Stimulated activated naive CD8-positive, alpha-beta T cell treated with anti-CD3 and anti-CD28 coated beads, Interleukin-15, amount 100 ng/mL, for 72 hours (primary cell): ENCODE measurements at places on chromosomes 12 and 14.

GRCh38 chr14:25518364-25518763 is 468.4 kb upstream of the STXBP6 start:
- DNase-seq, result no peak

DNA sequence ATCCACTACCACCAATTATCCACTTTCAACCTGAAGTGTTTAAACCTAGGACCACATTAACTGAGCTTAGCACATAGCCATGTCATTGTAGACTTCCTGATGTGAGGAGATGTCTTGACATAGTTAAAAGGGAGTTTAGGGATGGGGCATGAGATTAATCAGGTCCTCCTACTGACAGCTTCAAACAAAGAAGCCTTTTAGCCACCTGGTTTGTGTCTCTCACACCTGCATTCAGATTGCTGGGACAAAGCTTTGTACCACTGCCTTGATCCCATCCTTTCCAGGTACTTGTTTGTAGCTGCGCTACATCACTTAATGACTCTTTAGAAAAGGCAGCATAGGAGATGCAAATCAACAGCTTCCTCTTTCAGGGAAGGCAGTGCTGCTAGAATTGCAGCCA is 340.7 kb upstream of the DDHD1 start:
- no peak for DNase-seq

DNA sequence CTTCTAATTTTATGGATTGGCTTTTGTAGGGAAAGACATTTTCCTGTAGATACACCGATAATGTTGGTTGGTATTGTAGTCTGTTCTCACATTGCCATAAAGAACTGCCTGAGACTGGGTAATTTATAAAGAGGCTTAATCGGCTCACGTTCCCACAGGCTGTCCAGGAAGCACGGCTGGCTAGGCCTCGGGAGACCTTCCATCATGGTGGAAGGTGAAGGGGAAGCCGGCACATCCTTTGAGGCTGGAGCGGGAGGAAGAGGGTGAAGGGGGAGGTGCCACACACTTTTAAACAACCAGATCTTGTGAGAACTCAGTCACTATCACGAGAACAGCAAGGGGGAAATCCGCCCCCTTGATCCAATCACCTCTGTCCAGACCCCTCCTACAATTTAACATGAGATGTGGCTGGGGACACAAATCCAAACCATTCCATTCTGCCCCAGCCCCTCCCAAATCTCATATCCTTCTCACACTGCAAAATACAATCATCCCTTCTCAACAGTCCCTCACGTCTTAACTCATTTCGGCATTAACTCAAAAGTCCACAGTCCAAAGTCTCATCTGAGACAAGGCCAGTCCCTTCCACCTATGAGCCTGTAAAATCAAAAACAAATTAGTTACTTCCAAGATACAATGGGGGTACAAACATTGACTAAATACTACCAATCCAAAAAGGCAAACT is 66.7 kb upstream of the EIF5 start:
- DNase-seq, result no peak

GRCh38 chr12:117580718-117581062 is 219.3 kb upstream of the NOS1 start:
- DNase-seq, result no peak

DNA sequence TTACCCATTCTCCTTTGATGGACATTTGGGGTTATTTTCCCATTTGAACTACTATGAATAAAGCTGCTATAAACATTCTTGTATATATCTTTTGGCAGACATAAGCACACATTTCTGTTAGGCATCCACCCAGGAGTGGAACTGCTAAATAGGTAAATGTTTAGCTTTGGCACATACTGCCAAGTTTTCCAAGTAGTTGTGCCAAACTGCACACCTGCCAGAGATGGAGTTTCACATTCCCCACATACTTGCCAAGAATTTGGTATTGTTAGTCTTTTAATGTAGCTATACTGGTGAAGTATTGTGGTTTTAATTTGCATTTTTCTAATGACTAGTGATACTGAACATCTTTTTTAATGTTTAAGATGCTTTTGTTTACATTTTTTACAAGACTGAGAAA is 201.0 kb downstream of the GXYLT1 start:
- no peak for DNase-seq

- DNase-seq, result no peak
Measured at GRCh38 chr12:125166041-125166440, 100.8 kb downstream of the AACS start.

DNA sequence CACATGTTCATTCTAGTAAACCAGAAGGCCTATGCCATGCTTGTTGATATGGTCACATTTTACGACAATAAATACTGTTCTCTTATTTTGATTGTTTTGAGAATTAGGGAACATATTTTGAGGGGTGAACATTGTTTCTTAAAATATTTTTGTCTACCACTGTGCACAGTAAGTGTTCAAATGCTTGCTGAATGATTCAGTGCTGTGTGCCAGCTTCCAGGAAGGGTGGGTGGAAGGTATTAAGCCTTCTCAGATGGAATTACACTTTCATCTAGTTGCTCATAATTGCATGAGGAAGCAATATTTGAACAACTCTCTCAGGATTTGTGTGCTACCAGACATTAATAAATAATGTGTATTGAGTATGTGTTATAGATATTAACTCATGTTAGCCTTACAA is 15.5 kb upstream of the TMX1 start:
- DNase-seq, result no peak

DNA sequence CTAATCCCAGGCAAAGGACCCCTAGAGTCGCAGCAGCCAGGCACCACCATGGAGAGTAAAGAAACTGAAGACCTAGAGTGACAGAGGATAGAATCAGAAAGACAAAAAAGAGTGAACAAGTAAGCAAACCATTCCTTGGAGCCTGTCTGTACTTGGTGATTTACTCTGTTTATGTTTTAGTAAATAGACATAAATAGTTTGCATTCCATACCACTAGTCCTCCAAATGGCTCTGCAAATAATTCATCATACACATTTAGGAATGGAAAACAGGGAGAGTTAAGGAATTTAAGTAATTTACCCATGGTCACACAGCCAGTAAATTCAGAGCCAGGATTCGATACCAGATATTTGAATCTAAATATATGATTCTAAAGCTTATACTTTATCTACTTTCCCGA is 2.8 kb downstream of the OLR1 start:
- no peak for DNase-seq

DNA sequence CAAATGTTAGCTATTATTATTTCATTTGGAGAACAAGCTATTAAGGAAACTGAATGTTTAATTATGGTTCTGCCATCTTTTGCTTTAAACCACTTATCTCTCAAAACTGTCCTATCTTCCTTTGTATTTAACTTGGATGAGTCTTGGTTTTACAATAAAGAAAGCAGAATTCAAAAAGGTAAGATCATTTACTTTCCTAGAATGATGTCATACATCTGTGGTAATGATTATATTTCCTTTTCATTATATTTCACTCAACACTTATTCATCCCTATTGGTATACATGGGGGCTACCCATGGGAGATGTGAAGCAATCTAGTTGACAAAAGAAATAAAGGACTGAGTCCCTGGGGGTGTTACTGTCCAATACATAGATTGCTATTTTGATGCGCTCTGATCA is 456.7 kb downstream of the ZFP36L1 start:
- DNase-seq, result no peak
